ENCODE measurements at places on chromosomes 3 and 15.

DNA sequence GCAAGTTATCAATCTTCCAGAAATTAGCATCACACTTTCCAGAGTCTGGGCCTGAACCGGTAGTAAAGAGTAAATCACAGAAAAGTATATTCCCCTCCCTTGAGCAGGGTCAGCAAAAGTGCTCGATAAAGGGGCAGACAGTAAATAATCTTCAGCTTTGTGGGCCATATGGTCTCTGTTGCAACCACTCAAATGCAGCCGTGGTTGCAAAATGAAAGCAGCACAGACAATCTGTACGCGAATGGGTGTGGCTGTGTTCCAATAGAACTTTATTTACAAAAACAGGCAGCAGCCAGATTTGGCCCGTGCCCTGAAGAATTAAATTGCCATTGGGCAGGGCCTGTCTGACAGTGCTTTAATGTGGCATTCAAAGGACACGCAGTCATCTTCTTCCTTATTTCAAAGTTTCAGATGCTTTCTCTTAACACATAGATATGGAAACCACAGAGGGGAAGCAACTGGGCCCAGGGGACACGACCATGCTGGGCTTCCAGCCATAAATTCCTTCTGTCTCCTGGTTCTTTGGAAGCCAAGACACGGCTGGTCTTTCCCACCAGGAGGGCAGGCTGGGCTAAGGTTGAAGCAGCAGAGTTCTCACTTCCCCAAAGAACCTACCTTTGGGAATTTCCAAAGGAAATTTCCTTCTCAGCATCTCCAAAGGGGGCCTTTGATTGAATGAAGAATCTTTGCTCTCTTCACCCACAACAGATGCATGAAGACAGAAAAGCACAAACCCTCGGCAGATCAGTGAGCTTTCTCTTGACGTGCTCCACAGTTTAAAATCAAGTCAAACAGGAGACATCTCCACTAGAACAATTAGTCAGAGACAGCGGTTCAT is 489.8 kb upstream of the PROK2 start:
- DNase-seq: no peak

DNA sequence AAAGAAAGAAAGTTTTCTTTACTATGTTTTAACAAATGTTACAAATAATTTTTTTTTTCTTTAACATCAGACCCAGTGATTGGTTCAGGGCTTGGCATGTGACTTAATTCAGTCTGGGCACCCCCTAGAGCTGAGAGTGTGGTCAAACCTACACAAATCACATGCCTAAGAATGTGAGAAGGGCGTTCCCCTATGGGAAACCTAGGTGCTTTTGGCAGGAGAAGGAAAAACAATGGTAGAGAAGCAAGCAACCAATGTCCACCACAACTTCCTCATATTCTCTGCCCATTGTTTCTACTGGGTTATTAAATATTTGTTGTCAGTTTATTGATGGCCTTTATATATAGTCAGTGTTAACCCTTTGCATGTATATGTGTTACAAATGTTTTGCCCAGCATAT is 21.4 kb upstream of the PIAS1 start:
- no peak for DNase-seq

- DNase-seq: no peak
Measured at GRCh38 chr3:178645503-178645902, 109.3 kb downstream of the KCNMB2 start.

DNA sequence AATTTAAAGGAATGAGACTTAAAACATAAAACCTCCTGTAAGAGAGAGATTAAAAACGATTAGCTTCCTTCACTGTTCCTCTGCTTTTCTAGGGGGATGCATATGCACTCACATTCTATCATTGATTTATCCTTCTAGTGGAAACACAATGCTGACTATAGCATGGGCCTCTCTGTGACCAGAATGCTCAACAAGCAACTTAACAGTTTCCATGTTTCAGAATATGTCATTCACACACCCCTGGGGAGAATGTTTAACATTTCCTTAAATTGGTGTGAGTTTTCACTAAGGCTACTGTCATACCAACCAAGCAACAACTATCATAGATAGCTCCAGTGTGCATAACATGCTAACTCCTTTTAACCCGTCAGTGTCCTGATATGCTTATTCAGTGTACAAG is 337.9 kb upstream of the GRM7 start:
- DNase-seq: no peak

DNA sequence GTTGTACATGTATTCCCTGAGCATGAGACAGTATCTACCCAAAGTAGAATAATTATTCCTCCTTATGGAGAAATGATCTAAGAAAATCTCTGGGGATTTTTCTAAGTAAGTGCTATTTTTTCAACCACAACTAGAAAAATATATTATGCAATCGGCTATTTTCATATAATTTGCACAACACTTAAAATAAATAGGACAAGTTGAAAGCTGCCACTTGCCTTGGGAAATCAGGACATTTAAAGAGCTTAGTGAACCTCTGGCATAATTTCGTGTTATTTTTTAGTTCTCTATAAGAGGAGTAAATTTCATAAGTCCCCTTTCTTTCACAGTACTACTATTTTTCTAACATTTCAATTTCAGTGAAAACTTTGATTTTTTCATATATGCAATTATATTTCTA is 672.1 kb downstream of the OTOL1 start:
- no peak for DNase-seq

DNA sequence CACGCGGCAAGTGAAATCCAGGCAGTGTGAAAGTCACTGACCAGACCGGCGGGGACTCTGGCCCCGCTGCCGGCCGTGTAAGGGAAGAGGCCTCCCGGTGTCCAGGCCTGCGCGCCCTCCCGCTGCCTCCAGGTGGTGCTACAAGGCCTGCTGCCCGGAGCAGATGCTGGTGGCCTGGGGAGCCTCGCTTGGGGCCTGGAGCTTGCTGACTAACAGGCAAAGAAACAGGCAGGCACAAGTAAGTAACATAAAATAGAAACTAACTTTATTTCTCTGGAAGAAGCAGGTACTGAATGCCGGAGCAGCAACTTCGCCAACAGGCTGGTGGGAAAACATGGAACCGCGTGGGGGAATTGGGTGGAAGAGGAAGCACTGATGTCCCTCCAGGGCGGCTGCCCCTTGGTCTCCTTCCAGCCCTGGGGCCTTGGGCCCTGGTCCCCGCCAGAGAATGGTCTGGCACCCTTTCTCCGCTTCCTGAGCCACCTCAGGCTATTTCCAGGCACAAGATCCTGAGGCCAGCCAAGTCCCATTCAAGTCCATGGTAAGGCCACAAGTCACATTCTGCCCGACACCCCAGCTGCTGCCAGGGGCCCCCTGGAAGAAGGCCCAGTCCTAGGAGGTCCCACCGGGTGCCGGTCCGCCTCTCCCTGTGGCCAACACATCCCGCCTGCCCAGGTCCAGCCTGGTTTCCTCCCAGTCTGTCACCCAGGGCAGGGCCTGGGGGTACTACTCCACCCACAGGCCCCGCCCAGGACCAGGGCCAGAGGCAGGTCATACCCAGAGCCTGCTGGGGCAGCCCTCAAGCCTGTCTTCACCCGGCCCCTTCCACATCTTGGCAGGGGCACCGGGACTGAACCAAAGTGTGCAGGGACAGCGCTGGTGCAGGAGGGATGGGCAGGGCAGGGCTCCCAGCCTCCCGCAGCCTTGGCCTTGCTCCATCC is 45.0 kb downstream of the TNK2 start:
- DNase-seq: peak; percentile 87

DNA sequence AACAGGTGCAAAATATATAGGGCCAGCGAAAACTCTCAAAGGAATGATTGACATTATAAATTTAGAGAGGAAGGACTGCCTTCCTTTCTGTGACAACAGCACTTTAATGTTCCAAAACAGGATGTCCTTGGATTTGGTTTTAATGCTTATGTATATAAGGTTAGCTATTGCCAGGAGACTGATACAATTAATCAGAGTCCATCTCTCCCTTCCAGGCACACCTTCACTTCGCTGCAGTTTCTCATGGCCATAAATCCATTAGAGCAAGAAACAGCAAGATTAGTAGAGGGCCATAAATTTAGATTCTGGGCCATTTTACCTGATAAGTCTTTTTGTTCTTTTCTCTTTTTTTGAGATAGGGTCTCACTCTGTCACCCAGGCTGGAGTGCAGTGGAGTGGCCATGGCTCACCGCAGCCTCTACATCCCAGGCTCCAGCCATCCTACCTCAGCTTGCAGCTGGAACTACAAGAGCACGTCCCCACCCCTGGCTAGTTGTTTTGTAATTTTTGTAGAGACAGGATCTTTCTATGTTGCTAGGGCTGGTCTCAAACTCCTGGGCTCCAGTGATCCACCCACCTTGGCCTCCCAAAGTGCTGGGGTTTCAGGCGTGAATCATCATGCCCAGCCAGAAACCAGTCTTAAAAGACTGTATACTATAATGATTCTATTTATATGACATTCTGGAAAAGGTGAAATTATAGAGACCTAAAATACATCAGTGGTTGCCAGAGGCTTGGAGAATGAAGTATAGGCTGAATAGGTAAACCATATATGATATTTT is 15.7 kb upstream of the TFRC start:
- no peak for DNase-seq

DNA sequence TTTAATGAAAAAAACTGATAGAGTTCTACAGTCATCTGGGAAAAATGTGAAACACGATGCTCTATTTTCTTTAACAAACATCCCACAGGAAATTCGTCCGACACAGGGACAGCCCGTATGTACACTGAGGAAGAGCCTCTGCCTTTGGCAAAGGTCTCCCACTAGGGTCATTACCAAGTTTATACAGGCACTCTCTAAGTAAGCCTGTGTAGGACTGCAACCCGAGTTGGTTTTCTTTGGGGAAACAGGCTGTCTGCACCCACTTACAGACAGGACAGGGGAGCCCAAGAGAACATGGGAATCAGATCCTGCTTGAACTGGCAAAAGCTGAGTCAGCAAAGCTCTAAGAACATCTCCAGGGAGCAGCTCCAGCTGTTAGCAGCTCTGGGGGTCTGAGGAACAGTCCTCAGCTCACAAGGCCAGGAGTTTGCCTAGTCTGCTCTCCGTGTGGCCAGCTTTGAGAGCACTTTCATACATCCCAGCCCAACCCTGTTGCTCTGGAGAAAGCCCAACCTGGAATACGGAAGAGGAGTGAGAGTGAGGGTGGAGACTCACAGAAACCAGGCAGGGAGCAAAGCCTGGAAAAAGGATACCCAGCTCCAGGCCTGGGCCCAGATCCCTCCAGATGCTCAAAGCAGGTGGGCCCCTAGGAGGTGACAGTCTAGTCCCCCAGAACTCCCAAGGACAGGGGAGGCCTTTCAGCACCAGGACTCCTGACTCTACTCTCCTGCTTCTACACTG is 1.9 kb downstream of the TBC1D2B start:
- peak; percentile 78 for DNase-seq

GRCh38 chr15:40909662-40910630 is 15.7 kb downstream of the VPS18 start:
- DNase-seq: peak; percentile 25

- no peak for DNase-seq
Measured at GRCh38 chr3:138412821-138413551, 21.4 kb upstream of the ESYT3 start.

DNA sequence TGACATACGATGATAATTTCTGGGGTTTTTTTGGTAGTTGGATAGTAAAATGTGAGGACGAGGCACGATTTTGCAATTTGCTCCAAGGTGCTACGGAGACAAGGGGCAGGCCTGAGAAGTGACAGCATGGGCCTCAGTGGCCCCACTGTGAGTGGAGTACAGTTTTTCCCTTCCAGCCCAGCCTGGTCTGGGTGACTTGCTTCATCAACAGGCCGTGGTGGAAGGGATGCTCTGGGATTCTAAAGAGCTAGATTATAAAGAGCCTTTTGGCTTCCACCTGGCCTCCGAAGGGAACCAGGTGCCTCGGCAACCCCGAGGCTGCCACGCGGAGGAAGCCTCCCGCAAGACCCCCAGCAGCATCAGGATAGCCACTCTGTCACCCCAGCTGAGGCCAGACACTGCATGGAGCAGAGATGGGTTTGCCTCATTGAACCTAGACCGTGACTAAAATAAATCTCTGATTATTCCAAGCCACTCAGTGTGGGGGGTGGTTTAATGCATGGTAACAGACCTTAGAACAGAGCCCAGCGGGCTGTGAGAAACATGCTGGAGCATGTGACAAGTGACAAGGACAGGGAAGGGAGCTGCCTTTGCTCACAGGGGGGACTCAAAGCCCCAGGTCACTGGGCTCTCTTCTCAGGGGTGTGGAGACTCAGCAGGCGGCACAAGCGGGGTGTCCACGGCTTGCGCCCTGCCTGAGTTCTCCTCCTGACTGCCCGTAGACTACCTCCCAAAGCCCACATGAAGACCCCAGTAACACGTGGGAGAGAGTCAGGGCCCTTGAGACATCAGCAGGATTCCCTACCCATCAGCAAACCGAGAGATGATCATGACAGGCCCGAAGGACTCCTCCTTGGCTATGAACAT is 22.6 kb upstream of the SLC41A3 start:
- no peak for DNase-seq

DNA sequence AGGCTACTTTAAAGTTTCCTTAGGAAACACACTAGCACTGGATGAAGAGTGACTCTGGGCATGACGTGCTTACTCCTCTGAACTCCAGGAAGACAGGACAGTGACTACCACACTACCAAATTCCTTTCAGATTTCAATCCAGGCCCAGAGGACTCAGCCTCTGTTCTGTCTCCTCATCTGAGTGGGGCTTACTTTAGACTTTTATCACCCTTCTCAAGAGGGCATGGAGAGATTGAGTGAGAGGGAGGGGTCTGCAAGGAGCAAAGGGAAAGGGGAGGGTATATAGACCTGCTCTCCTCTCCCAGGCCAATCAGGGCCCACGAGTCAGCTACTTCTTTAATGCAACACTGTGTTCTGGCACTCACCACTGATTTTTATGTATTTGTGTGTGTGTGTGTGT is 29.4 kb upstream of the RSL24D1 start:
- no peak for DNase-seq

- no peak for DNase-seq
Measured at GRCh38 chr3:38016847-38017444, 12.5 kb downstream of the PLCD1 start.

- DNase-seq: no peak
Measured at GRCh38 chr3:11583235-11583634, 60.5 kb downstream of the VGLL4 start.

DNA sequence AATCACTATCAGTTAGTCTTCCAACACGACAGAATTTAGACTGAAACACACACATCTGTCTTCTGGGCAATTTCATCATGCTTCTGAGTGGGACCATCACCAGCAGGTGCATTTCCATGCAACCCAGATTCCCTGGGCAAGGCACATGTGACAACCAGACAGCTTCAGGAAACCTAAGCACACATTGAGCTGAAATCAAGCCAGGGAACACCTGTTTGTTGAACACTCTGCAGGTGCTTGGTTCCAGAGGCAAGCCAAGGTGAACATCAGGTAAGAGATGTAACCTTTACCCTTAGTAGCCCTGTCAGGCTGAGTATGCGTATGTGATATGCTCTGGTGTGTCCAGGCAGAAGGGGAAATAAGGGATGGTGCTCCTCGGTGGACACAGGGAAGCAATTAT is 3.3 kb upstream of the PSMD2 start:
- DNase-seq: no peak

- no peak for DNase-seq
Measured at GRCh38 chr3:191813245-191813644, 352.3 kb downstream of the PYDC2 start.

- no peak for DNase-seq
Measured at GRCh38 chr15:39285663-39286062, 295.2 kb upstream of the THBS1 start.

All from left hindlimb (tissue), 1 donor.